Activated CD4-positive, CD25-positive, alpha-beta regulatory T cell treated with anti-CD3 and anti-CD28 coated beads, Interleukin-2, amount 50 U/mL, for 72 hours (primary cell): ENCODE measurements at places on chromosomes 7 and 10.
A peak's percentile ranks its signal among the peaks of the same experiment; 100 is the strongest.

GRCh38 chr10:50437248-50437647 lies 185.9 kb upstream of the ASAH2 start:
- no peak for DNase-seq

- DNase-seq, result no peak
Measured at GRCh38 chr10:115844591-115844990, 428.4 kb downstream of the GFRA1 start.

DNA sequence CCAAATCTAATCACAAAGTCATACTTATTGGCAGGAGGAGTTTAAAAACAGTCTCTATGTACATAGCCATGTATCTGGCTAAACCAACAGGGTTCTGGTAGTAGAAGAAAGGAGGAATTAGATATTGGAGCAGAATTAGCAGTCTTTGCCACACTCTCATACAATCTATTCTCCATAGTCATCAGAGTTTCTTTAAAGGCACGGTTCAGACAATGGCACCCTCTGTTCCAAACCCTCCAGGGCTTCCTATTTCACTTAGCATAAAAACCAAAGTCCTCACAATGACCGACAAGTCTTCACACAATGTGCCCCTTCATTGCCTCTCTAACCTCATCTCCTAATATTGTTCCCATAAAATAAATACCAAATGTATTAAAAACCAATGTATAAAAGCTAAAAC lies 12.7 kb downstream of the ZNF438 start:
- no peak for DNase-seq

GRCh38 chr7:76063525-76063924 lies 15.6 kb downstream of the MDH2 start:
- DNase-seq, result no peak

GRCh38 chr7:14748461-14748860 lies 154.1 kb downstream of the DGKB start:
- DNase-seq, result no peak

DNA sequence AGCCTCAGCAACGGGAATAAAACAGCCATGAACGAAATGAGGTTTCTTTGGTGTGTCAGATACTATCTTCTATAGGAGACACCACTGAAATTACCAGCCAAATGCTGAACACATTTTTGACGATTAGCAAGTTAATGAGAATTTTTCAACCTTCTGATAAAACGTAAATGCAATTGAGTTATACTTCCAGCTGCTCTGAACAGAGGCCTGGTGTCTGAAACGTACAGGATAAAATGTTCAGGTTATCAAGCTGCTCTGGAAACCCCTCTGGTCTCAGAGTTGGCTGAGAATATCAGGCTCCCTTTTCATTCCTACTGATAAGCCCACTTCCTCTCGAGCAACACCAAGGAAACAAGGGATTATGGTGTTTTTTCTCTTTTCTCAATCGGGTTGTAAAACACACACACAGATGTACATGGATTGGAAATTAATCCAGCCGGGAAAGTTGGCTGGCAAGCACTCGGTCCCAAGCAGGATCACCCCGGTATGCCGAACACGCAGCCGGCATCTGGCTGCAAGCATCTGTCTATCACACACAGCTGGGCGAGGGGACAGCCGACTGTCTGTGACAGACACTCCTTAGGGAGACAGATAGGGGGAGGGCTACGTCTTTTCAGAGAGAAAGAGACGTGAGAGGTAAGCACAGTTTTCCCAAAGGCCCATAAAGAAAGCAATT lies 171.8 kb downstream of the PRKAG2 start:
- DNase-seq, result no peak

GRCh38 chr10:121844537-121844936 lies 83.3 kb downstream of the ATE1 start:
- no peak for DNase-seq

DNA sequence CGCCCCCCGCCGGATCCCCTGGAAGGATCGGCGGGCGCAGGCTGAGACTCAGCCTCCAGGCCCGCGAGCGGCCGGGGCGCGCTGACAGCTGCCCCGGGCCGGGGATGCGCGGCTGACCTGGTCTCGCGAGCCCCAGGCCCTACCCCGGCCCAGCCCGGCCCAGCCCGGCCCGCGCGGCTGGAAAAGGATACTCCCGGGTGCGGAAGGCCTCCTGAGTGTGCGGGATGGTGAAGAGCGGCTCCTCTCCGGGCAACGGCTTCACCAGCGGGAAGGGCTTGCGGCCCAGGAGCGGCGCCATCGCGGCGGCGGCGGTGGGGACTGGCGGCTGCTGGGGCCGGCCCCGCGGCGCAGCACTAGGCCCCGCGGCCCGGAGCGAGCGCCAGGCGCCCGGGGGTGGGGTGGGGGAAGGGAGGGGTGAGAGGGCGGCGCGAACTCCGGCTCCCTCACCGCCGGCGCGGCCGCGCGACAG lies 423 bp downstream of the BAZ1B start:
- DNase-seq, result no peak

DNA sequence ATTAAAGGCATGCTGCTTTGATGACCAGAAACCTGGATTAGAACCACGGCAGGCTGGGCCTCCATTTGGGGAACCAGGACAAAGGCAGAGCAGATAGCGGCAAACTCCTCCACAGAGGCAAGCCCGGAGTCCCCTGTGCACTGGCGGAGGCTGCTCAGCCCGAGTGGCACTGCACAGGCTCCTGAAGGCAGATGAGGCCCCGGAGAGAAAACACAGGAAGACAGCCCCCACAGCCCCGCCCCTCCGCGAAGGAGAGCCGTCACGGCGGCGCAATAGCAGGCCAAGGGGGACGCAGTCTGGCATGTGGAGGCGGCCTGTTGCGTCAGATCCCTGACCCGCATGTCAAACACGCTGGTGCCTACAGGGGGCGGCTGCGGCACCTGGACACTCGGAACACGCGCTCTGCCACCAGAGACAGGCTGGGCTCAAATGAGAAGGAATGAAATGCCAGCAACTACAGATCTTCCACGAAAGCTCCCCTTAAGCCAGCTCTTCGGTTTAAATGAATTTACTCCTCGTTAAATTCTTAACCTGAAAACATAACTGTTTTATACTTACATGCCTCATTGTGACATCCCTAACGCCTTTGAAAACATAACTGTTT lies 128.5 kb downstream of the MAD1L1 start:
- DNase-seq, result peak; percentile 65

DNA sequence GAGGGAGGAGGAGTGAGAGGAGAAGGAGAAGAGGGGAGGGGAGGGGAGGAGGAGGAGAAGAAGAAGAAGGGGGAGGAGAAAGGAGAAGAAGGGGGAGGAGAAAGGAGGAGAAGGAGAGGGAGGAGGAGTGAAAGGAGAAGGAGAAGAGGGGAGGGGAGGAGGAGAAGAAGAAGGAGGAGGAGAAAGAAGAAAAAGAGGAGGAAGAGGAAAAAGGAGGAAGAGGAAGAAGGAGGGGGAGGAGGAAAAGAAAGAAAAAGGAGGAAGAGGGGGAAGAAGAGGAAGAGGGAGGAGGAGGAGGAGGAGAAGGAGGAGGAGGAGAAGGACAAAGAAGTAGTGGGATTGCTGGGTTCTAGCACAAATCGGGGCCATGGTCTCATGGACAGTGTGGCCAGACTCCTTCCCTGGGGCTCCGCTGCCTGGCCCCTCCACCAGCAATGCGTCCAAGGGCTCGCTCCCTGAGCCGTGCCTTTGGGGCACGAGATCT lies 4.2 kb upstream of the MAFK start:
- DNase-seq, result no peak

DNA sequence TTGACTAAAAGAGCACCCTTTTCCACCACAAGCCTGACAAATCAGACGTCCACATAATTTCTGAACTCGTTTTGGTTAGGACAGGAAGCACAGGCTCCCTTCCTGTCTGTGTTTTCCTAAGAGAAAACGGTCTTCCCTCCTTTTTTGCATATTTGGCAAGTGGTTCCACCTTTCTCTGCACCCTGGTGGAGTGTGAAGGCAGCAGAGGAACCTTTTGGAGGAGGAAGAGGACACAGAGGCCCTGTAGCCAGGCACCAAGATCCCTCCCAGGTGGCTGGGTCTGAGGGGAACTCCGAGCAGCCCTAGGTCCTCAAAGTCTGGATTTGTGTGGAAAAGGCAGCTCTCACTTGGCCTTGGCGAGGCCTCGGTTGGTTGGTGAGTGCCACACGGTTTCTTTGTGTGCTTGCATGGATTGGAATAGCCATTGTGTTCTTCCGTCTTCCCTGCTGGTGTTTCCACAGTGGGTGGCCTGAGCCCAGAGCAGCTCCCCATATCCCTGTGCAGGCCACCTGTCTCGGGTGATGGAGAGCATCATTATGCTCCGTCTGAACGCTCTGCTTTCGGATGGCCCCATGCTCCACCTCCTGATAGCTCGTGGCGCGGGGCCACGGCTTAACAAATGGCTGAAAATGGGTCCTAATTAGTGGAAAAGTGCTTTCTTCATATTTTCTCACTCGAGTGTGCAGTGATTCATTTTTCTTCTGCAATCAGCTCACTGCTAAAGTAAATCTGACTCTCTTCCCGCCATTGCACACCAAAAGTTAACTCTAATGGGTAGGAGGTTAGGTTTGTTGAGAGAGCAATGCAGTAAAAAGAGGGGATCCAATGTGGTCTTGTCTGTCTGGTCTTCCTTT lies 4.2 kb downstream of the IKZF1 start:
- DNase-seq, result peak; percentile 65

- no peak for DNase-seq
Measured at GRCh38 chr10:7908541-7909210, 90.4 kb downstream of the TAF3 start.

DNA sequence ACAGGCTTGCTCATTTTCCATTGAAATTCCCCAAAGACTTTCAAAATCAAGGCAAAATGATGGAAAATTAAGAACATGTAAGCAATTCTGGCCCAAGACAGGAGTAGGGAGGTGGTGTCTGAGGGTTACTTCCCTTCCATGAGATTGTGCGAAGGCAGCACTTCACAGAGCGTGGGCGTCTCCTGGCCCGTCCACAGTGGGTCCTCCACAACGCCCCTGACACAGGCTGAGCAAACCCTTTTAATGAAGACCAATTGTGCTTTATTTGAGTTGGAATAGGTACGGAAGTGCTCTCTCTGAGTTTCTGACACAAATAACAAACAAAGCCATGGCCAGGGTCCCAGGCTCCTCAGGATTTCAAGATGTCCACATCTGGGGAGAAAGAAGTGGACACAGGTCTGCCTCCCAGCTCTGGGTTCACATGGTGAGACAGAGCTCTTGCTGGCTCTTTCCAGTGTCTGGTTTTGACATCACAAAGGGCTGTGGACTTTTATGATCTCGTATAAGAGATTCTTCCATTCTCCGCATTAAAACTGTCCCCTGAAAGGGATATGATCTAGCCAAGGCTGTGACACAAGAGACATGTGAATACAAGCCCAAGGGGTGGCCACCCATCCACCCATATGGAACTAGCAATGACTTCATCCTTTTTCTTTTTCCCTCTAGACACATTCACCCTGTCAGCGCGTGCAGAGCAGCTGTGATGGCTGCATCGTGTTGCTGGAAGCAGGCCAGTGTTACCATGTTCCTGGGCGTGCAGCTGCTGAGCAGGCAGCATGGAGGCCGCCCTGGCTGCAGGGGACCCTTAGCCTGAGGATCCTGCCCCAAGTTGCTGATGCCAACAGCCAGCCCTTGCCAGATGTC lies 145.6 kb downstream of the ADAM12 start:
- DNase-seq, result no peak

GRCh38 chr10:35707642-35708425 lies 65.7 kb upstream of the FZD8 start:
- no peak for DNase-seq

DNA sequence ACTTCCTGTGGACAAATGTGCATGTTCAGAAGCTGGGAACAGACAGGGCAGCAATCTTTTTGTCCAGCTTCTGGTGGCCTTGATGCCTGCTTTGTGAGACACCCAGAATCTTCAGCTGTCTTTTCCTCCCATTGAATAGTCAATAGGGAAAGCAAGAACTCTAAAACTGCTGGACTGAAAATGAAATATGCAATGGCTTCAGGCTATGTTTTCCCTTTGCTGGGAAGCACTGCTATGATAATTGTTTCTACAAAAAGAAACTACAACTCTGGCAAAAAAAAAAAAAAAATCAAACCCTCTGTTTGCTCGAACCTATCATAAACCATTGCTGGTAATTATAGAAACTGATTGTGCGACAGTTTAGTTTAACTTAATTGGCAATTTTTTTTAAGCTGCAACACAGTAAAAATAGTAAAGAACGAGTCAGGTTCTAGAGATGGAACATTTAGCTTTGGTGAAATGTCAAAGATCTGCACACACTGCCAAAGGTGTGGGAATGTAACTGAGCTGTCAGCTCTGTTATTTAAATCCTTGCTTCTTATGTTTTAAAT lies 79.1 kb upstream of the NEUROD6 start:
- DNase-seq, result no peak

DNA sequence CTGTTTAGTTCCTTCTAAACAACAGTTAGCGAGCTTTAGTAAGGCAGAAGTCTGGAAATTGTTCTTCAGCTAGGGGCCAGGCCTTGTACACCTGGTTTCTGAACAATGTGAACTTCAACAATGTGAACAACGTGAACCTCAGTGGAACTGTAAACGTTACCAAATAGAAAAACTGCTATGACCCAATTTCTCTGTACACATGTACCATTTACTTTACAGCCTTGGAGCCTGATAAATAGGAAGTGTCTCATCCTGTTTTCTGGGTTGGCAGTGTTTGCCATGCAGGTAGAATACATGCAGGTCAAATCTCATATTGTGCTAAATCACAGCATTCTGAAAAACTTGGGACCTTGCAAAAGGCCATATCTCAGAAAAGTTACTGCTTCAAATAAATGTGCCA lies 1.6 kb downstream of the STEAP4 start:
- DNase-seq, result no peak

DNA sequence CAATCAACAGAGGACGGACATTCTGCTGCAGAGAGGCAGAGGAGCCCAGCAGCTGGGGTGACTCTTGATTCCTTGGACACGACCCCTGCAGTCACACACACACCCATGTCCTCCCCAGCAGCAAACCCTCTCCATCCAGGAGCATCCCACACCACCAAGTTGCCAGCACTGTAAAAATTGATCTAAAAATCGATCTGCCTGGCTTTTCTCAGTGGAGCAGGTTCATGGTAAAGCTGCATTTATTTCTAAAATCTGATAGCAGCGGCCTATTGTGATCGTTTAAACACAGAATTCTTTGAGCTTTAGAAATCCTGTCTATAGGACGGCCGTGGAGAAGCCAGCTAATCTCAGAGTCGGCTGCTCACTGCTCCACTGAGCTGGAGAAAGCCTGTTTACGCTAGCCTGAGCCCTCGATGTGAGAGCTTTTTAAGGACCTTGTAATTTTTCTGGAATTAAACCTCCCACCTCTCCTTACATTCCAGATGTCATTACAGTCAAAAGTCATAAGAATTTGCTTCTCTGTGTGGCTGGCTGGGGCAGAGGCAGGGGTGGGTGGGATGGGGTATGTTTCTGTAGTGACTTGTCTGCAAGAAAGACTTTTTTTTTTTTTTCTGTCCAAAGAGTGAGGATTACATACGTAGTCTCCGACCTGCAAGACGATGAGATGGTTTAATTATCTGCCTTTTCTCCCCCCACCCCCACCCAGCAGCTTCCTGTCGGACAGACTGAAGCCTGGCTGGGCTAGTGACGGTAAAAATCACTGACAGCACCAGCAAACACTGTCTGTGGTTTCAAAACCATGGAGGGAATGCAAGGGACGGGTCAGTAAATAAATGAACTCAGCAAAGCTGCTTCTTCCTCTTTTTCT lies 31.6 kb downstream of the TRIM8 start:
- DNase-seq, result no peak
